Renal cortical epithelial cell (primary cell): ENCODE measurements at places on chromosomes 16 and 17.

GRCh38 chr17:36879624-36880131, 57.6 kb upstream of the LHX1 start:
- no peak for DNase-seq

GRCh38 chr16:21950782-21951521, 2.2 kb upstream of the UQCRC2 start:
- peak; percentile 47 for DNase-seq

DNA sequence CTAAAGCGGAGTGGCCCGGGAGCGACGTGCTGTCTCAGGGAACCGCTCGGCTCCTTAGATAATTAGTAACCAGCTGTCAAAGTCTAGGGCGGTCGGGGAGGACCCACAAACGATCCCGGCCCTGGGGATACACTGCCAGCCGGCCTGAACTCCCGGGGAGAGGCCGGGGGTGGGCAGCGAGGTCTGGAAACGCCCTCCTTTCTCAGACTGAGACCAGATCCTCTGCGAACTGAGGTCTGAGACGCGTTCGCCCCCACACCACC, 1.3 kb downstream of the HNF1B start:
- no peak for DNase-seq

GRCh38 chr17:73010414-73010813, 82.1 kb downstream of the SLC39A11 start:
- DNase-seq: no peak

DNA sequence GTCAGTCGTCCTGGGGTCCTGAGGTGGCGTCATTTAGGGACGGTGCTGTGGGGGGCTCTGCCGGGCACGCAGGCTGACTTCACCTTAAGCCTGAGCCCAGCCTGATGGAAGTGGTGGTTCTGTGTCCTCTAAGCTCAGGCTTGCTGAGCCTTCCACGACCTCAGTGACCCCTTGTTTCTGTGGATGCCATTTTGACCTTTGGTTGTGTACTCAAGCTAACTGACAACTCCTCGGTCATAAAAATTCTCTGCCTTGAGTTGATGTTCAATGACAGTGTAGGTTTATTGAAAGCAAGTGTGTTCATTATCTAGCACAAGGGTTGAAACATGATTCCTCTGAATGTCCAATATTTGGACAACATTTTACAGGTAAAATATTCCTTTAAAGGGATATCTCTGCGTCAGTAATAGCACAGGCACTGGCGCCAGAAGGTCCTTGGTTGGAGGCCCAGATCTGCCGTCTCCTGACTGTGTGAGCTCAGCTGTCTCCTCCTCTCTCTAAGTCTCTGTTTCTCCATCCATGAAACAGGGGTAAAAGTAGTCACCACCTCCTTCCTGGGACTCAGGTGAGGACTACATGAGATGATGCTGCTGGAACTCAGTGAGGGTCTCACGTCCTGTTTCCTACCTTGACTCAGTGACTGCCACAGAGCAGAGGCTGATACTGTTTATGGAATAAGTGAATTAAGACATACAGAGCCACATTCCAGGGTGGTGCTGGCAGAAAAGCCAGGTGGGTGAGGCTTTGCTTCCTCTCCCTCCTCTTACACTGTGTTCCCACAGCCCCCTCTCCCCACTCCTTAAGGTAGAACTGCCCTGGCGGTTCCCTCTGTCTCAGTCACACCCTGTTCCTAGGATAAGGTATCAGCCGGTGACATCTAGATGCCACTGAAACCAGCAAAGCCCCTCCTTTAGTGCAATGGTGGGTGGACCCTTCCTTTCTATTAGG, 75.7 kb downstream of the IRF8 start:
- peak; percentile 84 for DNase-seq

DNA sequence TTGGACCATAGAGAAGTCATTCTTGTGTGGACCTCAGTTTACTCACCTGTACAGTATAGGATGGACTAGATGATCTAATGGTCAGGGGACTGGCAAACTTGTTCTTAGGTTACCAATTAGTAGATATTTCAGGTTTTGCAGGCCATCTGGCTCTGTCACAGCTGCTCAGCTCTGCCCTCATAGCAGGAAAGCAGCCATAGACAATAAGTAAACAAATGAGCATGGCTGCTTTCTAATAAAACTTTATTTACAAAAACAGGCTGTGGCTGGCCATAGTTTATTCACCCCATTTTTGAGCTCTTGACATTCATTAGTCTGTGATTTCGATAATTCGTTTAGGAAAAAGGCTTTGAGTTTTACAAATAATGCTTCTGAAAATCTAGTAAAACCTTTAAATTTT, 12.7 kb downstream of the BPTF start:
- DNase-seq: no peak

GRCh38 chr17:3961564-3962047, 2.6 kb downstream of the ATP2A3 start:
- no peak for DNase-seq

- DNase-seq: no peak
These were observed 10.3 kb downstream of the CBLN1 start for GRCh38 chr16:49271363-49271762.

DNA sequence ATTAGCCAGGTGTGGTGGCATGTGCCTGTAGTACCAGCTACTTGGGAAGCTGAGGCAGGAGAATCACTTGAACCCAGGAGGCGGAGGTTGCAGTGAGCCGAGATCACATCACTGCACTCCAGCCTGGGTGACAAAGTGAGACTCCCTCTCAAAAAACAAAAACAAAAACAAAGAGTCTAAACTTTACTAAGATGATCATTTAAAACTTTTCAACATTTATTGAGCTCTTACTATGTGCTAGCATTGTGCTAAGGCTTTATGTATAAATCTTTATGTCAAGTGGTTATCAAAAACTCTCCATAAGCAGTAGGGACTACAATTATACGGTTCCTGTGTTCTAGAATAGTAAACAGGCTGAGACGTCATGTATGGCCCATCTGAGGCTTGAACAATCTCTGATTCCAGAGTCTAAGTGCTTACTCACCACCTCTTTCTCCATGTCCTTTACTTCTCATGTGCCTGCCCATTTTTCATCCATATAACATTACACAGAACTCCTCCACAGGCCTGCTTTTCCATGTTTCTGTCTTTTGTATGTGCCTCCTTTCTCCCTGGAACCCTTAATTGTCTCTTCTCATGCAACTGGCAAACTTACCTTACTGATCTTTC, 66.7 kb downstream of the NUP88 start:
- DNase-seq: no peak

DNA sequence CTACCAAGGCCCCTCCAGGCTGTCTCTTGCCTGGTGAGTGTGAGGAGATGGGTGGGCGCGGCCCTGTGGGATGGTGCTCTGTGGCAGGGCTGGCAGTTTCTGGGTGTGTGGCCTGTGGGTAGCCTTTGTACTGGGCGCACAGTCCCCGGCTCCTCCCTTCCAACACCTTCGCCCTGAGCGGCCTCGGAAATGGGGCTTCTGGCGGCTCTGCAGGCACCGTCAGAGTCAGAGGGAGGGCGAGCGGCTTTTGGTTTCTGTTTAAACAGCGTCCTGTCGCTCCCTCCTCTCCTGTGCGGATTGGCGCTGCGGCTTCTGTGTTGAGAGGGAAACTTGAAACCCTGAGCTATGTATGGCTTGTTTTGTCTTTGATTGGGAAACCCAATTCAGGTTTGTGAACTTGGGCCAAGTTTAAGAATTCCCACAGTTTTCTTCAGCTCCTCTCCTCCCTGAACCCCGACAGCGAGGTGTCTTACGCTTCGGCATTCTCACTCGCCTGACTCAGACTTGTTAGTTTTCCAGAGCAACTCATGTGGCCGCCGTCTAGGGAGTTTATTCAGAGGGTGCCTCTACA, 8.3 kb upstream of the ZNF750 start:
- peak; percentile 29 for DNase-seq

DNA sequence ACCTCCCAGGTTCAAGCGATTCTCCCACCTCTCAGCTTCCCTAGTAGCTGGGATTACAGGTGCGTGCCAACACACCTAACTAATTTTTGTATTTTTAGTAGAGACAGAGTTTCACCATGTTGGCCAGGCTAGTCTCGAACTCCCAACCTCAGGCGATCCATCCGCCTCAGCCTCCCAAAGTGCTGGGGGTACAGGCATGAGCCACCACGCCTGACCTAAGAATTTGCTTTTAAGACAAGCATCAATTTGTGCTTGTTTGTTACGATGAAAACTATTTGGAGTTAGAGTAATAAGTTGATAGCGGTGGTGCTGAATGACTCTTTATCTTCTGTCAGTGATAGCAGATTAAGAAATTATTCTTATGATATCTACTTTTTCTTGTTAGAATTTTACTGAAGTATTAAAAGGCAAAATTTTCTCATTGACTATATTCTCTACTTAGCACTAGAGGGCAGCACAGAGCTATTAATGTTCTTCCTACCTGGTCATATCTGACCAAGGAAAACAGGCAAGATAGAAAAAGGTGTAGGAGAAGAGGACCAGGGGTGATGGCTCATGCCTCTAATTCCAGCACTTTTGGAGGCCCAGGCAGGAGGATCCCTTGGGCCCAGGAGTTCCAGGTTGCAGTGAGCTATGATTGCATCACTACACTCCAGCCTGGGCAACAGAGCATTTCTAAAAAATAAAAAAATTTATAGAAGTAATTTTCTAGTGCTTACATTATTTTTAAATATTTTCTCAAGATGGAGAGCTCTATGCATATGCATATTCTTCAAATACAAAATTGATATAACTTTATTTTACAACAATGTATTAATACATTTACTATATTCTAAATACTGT, 24.5 kb downstream of the STXBP4 start:
- peak; percentile 58 for DNase-seq

- DNase-seq: no peak
These were observed 17.1 kb downstream of the TMIGD1 start for GRCh38 chr17:30316736-30317135.

DNA sequence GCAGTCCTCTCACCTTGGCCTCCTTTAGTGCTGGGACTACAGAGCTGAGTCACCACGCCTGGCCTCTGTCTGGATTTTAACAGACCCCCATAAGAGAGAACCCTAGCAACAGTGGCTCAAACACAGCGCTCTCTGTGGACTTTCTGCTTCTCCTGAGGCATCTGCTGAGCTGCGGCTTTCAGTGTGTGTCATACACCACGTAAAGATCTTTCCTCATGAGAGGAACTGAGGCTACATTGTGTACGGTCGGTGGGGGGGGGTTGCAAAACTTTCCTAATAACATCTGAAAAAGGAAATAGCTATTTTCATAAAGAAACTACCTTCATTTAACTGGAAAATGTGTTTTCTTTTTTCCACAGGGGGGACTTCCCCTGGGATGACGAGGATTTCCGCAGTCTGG, 32.9 kb downstream of the DEF8 start:
- no peak for DNase-seq

DNA sequence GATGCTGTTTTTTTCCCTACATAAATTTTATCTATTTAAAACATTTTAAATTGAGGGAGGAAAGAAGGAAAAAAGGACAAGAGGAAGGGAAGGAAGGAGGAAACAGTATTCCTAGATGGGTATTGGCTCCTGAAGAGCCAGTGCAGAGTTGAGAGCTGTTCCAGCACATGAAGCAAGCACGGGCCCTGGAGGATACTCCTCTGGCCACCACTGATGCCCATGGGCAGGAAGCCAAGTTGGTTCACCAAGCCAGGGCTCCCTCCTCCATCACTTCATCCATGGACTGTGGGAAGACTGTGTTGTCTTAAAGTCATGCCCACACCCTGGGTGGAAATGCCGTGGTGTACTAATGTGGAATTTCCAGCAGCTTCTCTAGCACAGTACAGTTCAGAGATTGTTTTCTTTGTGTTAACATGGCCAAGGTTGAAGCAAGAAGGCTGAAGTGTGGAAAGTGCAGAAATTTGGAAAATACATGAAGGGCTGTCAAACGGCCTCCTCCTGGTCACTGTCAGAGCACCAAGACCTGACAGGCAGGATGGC, 23.9 kb upstream of the NOS2 start:
- no peak for DNase-seq

DNA sequence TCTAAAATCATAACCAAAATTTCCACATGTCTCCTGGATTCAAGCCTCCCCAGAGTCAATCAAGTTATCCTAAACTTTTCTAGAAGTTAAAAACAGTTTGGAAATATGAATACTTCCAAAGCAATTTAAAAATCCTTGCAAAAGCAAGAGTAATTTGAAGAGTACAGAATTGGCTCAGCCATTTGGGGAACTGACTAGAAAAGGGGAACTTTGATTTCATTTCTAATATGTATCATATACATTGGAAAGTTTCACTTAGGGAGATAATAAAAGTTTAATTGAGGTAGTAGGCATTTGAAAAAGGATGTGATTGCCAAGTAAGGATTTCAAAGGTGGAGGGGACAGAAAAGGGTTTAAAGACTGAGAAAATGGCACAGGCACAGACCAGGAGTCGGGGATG, 9.0 kb upstream of the SLFN12L start:
- DNase-seq: no peak

- no peak for DNase-seq
These were observed 77.6 kb downstream of the CHD9 start for GRCh38 chr16:53132406-53132805.

DNA sequence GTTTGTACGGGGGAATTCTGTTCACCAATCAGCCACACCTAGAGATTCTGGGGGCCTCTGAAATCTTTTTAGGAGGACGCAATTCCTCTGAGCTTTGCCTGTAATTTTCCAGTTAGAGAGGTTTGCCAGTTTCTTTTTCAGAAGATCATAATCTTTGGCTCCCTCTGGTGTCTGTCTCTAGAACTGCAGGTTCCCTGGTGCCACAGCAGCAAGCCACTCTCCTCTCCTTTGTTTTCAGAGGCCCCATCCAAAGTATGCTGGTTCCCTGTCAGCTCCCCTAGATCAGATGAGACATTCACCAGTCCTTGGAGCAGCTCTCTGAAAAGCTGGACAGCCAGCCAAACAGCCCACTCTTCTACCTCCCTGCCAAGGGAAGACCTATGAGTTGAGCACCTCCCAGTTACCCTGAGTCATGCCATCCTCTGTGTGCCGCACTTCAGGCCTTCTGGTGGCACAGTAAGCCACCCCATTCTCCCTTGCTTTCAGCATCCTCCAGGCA, 36.1 kb downstream of the RNF112 start:
- DNase-seq: peak; percentile 58

- no peak for DNase-seq
These were observed 536.1 kb downstream of the MAF start for GRCh38 chr16:79064256-79064972.

- no peak for DNase-seq
These were observed 17.8 kb upstream of the KIF19 start for GRCh38 chr17:74307984-74308773.

DNA sequence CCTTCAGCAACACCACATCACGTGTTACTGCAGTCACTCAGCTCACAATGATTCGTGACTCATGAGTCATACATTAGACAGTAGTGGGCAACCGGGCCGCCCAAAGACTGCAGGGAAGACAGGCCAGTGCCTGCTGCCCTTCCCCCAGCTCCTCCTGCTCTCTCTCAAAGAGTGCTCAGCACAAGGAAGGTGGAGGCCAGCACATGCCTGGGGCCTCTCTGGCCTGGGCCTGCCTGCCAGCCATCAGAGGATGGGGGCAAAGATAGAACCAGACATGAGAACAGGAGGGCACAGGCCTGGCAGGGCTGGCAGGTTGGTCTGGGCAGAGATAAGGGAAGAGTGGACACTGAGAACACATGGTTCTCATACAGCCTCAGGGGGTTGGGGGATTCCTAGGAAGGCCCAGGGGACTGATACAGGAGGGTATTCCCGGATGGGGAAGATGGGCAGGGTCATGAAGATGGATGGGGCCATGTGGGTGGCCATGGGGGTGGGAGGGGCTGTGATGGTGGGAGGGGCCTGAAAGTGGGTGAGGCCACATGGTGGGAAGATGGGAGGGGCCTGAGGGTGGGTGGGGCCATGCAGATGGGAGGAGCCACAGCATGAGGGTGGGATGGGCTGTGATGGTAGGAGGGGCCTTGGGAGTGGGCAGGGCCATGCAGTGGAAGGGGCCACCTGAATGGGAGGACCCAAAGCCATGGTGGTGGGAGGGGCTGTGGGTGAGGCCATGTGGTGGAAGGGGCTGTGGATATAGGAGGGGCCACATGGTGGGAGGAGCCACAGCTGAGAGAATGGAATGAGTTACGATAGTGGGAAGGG, 29.0 kb downstream of the KATNB1 start:
- peak; percentile 92 for DNase-seq
